Activated CD4-positive, alpha-beta T cell treated with anti-CD3 and anti-CD28 coated beads, Interleukin-2, Interleukin-6, amounts not matched to agents 100 ng/mL and 50 ng/mL, durations not matched to agents 16 hours and 8 hours (primary cell): ENCODE measurements at places on chromosomes 11 and 22.
A peak's percentile ranks its signal among the peaks of the same experiment; 100 is the strongest.

DNA sequence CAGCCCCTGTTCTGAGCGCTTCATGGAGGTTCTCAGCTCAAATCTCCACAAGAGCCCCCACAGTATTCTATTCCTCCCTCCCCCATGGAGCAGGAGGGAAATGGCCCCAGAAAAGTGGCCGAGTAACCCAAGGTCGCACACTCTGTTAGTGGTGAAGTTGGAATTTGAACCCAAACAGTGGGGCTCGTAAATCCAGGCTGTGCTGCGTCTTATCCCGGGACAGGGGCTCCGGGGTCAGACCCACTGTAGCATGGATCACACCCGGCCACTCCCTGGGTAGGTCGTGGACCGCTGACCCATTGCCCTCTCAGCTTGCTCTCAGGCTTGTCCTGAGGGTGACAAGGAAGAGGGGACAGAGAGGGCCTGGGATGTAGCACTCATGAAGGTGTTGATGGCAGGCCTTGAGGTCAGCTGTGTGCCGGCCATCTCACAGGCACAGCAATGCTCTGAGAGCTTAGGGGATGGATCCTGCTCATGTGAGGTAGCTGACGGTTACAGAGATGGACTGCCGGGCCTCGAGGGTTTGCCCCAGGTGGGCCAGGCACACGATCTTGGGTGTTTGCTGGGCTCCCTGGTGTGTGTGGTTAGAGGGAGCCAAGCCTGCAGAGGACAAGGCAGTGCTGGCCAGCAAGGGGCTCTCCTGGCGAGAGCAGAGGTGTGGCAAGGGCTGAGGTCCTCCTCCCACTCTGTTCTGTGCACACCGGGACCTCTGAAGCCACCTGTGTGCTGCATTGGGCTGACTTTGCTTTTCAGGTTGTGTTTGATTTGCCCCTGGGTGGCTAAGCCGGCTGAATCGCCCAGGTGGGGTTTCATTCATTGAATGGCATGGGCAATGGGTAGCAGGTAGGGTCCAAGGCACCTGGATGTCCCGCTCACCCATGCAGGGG lies 2.3 kb upstream of the FGF19 start:
- no peak for DNase-seq

DNA sequence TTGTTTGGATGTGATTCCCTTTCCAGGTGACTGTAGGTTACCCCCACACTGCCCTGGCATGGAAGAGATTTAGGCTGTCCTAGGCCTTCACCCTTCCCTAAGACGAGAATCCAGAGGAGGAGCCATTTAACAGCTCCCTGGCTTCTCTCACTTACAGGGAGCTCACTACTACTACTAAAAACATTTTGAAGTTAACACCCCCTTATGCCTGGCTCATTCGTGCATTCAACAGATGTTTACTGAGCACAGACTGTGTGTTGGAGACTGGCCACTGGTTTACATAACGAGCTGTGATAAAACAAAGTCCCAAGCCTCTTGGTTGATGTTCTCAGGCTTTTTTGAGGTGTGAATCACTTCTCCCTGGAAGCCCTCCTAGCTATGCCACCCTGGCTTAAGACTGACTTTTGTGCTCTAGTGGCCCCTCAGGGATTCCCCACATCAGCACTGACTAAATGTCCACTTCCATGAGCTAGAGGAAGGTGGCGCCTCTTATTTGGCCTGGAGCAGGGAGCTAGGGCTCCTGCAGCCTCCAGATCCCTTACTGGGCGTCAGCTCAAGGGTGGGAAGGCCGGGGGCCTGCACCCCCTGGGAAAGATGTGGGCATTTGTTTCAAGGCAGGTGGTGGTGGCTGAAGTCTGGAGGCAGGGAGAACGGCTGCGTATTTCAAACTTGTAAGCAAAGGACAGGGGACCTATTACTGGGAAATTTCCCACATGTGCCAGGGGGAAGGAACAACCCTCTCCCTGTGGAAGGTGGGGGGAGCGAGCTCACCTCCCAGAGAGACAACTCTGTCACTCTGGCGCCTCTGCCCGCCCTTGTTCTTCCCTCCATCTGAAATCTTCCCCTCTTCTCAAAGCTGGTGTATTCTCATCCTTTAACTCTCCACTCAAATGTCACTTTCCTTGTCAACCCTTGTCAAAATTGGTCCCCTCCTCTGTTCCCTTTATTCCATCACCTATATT lies 19.4 kb upstream of the MALAT1 start:
- no peak for DNase-seq

- peak; percentile 77 for DNase-seq
These were observed 16.9 kb upstream of the SPTY2D1 start for GRCh38 chr11:18650859-18651557.

DNA sequence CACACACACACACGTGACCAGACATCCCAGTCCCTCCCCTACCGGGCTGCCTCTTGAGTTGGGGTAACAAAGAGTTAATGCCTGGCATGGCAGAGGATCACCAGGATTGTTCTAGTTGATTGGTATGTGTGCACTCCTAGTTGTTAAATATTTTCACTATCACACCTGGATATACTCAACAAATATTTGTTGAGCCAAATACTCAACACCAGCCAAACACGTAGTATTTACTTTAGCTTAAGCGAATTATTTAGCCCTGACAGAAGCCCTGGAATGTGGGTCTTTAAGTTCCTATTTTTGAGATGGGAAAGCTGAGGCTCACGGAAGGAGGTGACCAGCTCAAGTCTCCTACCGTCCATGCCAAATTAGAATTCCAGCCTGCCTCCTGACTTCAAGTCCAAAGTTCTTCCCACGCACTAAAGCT lies 10.5 kb downstream of the CD3E start:
- DNase-seq, result no peak

DNA sequence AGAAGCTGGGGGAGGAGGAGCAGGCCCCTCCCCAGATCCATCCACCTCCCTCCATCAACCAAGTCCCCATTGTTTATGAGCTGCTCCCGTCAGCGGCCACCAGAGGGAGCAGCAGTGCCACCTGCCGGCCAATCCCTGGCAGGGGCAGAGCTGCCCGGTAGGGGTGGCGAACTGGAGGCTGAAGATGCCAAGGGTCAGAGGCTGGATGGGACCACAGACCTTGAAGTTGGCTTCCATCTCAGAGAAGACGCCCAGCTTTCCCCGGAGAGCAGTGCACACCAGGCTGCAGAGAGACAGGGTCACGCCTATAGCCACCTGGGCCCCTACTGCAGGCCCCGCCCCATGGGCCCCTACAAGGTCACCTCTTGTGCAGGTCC lies 3.6 kb downstream of the FIBP start:
- peak; percentile 89 for DNase-seq

DNA sequence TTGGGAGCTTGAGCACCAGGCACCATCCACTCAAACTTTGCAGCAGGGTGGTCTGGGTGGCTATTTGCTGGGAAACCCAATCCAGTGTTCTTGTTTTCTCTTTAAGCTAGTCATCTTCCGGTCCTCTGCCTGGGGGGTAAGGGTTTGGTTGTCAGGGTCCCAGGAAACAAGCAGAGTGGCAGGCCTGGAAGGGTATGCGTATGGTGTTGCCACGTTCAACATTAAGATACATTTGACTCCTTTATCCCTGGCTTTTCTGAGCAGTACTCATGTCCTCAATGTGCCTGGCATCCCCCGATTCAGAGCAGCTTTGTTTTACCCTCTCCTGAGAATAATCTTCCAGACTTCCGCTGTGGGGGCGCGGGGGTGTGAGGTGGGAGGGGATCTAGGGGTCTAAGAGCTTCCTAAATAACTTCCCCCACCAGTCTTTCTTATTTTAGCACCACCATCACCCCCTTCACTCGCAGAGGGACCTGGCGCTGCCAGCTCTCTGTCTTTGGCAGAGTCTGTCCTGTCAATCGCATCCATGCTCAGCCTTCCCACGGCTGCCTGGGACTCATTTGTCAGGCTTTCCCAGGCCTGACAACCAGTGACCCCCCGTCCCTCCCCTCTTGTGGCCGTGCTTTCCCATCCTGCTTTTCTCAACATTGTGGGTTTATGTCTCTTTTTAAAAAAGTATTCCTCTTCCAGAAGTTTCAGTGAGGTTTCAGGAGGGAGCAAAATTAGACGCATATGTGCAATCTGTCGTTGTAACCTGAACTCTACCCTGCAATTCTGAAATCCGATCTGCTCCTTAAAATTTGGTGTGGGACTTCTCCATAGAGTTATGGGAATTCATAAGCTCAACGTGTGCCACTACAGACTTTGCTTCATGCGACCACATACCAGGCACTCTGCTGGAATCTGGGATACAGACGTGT lies 27.0 kb upstream of the RBFOX2 start:
- DNase-seq, result no peak
